Activated naive CD4-positive, alpha-beta T cell treated with anti-CD3 and anti-CD28 coated beads, Interleukin-2, amount 50 U/mL, for 72 hours (primary cell): ENCODE measurements at places on chromosomes 16 and 17. TPM values are rescaled to one million over a fixed set of nuclear protein-coding genes. Genes with fewer than 3 reads are reported as not detected.
A peak's percentile ranks its signal among the peaks of the same experiment; 100 is the strongest.

DNA sequence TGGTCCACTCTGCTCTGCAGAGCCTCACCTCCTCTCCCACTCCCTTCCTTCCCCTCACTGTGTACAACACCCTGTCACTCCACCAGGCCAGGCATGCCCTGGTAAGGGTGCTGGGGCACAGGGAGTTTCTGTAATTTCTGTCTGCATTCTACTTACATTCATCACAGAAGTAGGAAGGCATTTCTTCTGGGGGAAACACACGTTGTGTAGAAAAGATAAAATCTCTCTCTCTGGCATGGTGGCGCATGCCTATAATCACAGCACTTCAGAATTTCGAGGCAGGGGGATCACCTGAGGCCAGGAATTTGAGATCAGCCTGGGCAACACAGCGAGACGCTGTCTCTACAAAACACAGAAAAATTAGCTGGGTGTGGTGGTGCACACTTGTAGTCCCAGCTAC lies 27.0 kb downstream of the WNT3 start:
- DNase-seq, result no peak

GRCh38 chr16:59242556-59242955 lies 508.4 kb upstream of the GOT2 start:
- DNase-seq, result no peak

- DNase-seq, result no peak
Measured at GRCh38 chr17:41739661-41740352, 5.4 kb upstream of the HAP1 start.

GRCh38 chr17:42795061-42795460 lies 3.4 kb downstream of the COA3 start:
- no peak for DNase-seq

DNA sequence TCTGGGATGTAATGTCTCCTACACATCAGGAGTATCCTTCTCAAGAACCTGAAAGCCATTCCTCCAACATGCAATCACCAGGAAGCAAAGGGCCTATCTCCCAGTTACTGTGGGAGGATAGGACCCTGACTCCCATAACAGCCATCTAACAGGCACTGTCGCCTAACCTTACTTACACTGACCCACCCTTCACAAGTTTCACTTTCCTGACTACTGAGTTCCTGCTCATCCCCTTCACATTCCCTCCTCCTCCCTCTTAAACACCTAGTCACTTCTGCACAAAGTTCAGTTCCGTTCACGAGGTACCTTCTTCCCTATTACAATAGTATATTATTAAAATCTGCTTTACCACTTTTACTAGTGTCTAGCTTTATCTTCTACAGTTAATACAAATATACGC lies 1.3 kb downstream of the C17orf67 start:
- DNase-seq, result no peak

DNA sequence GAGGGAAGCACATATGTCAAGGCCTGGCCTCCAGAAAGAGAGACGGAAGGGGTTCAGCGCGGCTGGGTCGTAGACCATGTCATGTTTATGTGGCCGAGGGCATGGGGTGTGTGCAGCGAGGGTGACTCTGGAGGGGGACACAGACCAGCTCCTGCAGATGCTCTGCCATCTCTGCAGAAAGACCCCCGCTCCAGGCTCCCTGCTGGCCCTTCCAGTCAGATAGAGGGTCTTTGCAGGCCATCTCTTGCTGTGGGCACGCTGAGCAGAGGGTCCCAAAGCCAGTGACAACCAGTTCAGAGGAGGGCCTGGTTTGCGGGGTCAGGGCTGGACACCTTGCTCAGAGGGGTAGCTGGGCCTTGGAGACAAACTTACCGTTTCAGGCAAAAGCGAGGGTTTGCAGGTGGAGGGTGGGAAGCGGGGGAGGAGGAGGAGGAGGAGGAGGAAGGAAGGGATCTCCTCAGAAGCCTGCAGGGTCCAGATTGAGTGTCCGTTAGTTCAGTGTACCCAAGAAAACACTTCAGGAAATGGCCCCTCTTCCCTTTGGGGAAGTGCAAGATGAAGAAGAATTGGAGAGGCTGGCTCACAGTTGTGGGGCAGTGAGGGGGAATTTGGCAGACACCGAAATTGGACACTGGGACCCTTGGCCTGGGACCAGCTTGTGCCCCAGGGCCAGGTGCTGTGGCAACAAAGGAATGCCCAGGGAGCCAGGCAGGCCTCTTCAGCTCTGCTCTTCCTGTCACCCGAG lies 102.8 kb downstream of the CMIP start:
- no peak for DNase-seq

- DNase-seq, result no peak
Measured at GRCh38 chr17:3804503-3804931, 3.5 kb upstream of the ITGAE start.

GRCh38 chr16:31522071-31522470 lies 5.6 kb upstream of the AHSP start:
- no peak for DNase-seq

DNA sequence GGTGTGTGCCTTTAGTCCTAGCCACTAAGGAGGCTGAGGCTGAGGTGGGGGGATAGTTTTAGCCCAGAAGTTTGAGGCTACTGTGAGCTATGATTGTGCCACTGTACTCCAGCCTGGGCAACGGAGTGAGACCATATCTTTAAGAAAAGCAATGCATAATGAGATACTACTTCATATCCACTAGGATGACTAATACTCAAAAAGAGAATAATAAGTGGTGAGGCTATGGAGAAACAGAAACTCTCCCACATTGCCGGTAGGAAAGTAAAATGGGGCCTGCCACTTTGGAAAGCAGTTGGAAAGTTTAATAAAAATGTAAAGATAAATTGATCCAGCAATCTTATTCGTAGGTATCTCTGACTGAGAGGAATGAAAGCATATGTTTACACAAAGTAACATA lies 4.6 kb upstream of the NPIPB2 start:
- no peak for DNase-seq

GRCh38 chr17:56641894-56642293 lies 48.4 kb downstream of the NOG start:
- no peak for DNase-seq

DNA sequence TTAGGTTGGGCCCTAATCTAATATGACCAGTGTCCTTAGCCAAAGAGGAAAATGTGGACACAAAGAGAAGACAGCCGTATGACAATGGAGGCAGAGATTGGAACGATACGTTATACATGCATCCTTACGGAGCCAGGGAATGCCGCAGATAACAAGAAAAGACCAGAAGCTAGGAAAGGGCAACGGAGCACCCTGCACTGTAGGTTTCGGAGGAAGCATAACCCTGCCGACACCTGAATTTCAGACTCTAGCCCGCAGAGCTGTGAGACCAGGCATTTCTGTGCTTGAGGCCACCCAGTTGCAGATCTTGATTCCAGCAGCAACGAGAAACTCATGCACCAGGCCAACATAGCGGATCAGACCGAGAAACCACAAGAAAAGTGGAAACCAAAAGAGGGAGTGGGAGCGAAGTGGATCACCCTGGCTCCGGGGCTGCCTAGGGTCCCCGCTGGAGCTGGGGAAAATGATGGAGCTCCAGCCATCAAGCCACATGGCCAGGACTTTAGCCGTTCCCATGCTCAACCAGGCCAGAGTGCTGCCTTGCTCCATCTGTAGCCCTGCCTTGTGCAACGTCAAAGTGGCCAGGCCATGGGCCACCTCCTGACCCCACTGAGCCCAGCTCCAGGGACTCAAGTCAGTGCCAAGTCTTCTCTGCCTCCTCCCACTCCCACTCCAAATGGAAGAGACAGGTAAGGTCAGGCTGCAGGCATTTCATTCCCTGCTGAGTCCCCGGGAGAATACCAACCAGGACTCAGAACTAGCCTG lies 51.7 kb upstream of the RPL38 start:
- no peak for DNase-seq

- no peak for DNase-seq
Measured at GRCh38 chr17:6526362-6527152, 29.8 kb downstream of the PITPNM3 start.

DNA sequence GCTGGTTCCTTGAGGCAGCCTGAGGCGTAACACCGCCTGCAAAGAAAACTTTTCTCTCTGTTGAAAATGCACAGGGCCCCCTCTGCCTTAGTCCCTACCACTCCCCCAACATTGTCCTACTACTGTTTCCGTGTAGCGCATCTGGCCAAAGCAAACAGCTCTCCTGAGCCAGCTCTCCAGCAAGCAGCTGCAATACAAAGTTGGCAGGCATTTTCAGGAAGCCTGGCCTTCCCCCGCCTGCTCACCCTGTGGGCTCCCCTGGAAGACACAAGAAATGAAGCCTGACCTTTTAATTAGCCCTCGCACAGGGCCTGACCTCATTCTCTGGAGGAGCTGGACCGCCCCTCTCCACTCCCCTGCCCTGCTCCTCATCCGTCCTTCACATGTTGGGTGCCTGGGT lies 66.7 kb downstream of the SOX9 start:
- no peak for DNase-seq

GRCh38 chr17:27504188-27504995 lies 48.1 kb downstream of the KSR1 start:
- no peak for DNase-seq

GRCh38 chr16:68022728-68023537 lies at the start of the genes DDX28 and DUS2:
TSS of gene DDX28 (minus strand) at chr16:68023232. CDS start at chr16:68023202, 30 bp downstream.
TSS of gene DUS2 (plus strand) at chr16:68023284. CDS start at chr16:68038024, 14,740 bp downstream.
- DNase-seq, result peak; percentile 93

The SSTR5 gene
- not detected for total RNA-seq

The FOXL1 gene
- total RNA-seq, result not detected

The MMP25 gene
- total RNA-seq, result 1.8 TPM
